CD4-positive, alpha-beta T cell treated with Interleukin-2 at 100 ng/mL for 4 hours (primary cell): ENCODE measurements at places on chromosomes 11 and 22.

- DNase-seq = no peak
These were observed 25.1 kb downstream of the OR2AG2 start for GRCh38 chr11:6746626-6747025.

DNA sequence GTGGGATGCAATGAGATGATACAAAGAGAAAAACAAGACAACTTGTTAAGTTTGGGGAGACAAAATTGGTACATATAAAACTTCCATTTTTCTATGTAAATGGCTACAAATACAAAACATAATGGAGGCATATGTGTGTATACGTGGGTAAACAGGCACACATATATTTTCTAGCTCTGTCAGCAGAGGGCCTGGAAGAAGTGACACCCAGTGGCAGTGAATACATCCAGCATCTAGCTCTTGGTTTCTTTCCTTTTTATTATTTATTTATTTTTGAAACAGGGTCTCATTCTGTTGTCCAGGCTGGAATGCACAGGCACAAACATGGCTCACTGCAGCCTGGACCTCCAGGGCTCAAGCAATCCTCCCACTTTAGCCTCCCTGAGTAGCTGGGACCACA is 5.0 kb upstream of the RASL10A start:
- no peak for DNase-seq

- DNase-seq = no peak
These were observed 416.4 kb downstream of the MIAT start for GRCh38 chr22:27073601-27074425.

- peak; percentile 42 for DNase-seq
These were observed 4.7 kb upstream of the NEAT1 start for GRCh38 chr11:65417702-65418430.

DNA sequence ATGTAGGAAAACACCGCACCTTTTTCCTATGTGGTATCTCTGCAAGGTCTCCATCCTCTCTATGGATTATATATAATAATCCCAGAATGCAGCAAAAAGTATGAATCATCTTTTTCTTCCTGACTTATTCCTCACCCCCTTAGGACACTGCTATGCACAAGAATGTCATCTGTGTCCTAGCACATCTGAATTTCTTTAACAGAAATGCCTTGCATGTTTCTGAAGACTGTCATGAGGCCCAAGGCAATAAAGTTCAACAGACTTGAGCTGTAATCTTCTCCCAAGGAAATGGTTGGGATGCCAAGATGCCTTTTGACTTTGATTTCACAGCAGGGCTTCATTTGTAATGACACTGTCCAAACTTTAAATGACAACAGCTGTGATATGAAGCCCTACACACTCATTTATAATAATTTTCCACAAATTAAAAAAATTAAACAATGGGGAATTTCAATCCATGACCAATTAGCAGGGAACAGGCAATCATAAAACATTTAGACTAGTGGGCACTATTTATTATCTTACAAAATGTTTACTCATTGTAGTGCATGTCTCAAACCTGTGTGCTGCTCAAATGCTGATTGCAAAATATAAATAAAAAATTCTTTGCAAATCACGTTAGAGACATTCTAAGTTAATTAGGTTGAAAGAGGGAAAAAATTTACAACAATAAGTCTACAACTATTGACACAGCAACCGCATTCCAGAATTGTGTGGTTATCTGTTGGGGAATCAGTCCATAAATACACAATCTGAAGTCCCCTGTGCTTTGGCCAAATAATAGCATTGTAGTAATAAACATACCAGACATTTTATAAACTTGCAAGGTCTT is 242.3 kb downstream of the SWAP70 start:
- DNase-seq = no peak

DNA sequence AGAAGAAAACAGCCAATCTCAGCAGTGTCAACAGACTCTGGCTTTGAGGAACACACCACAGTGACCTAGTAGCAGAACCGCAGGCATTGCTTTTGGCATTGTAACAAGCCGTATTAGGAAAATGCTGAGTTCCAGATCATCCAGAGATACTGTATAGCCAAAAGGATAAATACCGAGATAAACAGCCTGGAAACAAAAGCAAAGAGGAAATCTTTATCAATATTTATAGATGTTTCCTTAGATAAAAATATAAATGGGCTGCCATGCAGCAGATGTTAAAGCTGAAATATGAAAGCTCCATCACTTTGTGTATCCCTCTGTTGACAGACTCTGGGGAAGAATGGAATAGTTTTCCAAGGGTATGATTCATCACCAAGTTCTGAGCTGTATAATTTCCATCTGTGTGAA is 98.9 kb upstream of the TP53AIP1 start:
- DNase-seq = no peak

GRCh38 chr11:83467837-83468236 is 181.7 kb upstream of the CCDC90B start:
- DNase-seq = no peak

GRCh38 chr11:121553389-121553788 is 100.6 kb upstream of the SORL1-AS1 start:
- no peak for DNase-seq

DNA sequence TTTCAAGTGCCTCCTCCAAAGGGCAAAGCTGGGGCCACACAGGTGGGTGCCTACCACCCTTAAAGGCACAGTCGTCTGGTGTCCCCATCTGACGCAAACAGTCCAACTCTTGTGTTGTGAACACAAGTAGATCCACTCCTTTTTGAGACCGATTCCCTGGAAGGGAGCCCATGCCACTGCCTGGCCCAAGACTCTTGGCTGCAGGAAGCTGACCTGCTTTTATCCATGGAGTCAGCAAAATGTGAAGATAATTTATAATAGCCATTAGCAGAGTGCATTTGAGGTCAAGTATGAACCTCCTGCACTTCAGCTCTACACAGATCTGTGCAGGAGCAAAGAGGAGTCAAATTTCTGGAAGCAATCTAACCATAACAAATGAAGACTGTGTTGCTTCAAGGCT is 68.5 kb downstream of the ADM start:
- DNase-seq = no peak

DNA sequence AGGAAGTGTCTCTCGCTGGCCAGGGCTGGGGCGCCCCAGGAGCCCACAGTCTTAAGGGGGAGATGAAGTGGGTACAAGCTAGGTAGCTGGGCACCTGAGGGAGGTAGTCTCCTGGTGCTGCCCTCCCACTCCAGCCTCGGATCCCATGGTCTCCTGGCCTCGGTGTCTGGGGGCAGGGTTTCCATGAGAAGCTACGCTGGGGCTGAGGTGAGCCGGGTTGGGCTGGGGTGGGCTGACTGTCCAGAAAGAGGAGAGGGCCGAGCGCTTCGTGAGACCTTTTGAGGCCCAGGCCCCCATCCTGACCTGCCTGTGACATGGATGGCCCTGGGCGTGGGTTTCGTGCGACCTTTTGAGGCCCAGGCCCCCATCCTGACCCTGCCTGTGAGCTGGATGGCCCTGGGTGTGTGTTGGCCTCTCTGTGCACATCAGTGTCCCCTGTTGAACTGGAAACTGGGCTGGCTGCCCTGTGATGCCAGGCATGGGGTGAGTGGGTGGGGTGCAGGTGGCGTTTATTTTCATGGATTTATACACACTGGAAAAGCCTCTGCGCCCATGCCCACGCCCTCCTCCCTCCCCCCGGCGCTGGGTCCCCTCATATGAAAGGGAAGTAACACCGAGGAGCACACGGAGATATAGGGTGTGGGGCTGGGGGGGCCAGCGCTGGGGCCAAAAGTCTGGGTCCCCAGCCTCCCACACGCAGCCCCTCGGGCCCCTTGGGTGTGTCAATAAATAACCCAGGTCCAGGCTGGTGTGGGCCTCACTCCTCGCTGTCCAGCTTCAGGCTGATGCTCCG is 8.6 kb downstream of the AIP start:
- no peak for DNase-seq

DNA sequence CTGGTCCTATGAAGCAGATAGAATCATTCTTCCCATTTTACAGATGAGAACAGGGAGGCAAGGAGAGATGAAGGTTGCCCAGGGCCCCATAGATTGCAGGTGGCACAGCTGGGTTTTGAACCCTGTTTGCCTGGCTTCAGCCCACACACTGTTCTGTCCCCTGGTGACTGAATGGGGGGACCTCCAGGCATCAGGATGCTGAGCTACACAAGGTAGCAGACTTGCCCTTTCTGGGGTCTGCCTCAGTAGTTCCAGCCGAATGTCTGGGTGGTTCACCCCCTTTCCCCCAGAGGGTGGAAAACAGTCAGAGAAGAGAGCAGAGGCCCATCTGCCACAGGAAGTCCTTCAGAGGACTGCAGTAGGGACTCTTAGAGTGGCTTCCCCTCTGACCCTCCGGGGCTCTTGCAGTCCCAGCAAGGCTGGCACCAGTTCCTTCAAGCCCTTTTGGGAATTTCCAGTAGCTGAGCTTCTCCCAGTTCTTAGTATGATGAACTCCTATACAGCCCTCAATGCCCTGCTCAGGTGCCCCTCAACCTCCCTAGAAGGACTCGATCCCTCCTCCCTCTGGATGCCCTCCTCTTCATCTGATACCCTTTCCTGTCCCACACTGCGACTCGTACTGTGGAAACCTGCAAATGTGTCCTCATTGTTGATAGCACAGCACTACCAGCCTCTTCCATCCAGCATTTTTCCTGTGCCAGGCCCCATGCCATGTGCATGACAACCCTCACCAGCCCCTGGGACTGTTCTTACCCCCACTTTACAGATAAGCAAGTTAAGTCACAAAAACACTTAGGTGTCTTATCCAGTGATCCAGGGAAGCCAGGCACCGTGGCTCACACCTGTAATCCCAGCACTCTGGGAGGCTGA is 82.8 kb downstream of the IGLL1 start:
- no peak for DNase-seq

GRCh38 chr11:67302571-67303131 is 679 bp upstream of the SSH3 start:
- no peak for DNase-seq

GRCh38 chr22:19169947-19170318 is 8.6 kb downstream of the SLC25A1 start:
- no peak for DNase-seq

DNA sequence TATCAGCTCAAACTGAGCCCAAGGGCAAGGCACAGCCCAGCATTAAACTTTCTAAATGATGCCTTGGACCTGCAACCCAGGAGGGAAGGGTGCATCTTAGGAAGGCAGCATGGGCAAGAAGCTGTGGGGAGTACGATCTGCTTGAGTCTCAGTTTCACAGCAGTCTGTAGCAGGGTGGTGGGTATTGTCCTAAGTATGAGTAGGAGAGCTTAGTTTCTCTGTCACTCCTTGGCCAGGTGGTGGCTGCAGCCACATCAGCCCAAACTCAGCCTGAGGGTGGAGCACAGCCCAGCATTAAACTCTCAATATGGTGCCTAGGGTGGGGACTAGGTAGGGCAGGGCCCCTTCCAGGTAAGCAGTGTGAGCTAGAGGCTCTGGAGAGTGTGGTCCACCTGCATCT is 85.5 kb downstream of the ACER3 start:
- DNase-seq = no peak

DNA sequence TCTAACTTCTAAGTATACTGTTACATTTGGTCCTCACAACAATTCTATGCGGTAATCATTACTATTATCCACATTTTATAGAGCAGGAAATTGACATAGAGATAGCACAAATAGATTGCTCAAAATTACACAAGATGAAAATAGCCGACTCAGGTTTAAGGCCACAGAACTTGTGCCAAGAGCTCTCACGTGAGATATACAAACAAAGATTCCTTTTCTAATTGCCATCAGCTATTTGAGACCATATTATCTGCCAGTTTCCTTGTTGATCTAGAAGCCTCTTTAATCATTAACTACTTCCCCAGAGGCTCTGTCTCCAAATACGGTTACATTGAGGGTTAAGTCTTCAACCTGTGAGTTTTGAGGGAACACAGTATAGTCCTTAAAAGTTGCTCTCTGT is 61.0 kb upstream of the GLYATL1B start:
- DNase-seq = no peak

- DNase-seq = no peak
These were observed 251.8 kb upstream of the KIRREL3 start for GRCh38 chr11:127252321-127252720.

GRCh38 chr11:63564784-63565350 is 1.7 kb upstream of the PLAAT2 start:
- DNase-seq = no peak

- DNase-seq = no peak
These were observed 3.8 kb upstream of the TMEM123 start for GRCh38 chr11:102456381-102456780.

DNA sequence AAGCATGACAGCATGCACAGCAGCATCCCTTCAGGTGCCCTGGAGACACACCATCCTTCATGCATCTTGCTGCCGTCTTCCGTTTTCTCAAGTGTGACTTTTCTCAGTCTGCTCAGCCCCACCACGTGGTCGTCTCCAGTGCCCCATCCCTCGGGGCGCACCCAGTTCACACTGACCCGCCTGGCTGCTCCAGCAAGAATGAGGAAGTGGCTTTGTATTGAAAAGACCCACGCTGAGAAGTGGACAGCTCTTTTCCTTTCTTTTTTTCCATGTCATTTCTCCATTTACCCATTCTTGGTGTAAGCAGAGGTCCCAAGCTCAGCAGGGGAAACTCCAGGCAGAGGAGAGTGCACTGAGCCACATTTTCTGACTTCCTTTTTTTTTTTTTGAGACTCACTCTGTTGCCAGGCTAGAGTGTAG is 14.5 kb downstream of the SERPINH1 start:
- DNase-seq = no peak

DNA sequence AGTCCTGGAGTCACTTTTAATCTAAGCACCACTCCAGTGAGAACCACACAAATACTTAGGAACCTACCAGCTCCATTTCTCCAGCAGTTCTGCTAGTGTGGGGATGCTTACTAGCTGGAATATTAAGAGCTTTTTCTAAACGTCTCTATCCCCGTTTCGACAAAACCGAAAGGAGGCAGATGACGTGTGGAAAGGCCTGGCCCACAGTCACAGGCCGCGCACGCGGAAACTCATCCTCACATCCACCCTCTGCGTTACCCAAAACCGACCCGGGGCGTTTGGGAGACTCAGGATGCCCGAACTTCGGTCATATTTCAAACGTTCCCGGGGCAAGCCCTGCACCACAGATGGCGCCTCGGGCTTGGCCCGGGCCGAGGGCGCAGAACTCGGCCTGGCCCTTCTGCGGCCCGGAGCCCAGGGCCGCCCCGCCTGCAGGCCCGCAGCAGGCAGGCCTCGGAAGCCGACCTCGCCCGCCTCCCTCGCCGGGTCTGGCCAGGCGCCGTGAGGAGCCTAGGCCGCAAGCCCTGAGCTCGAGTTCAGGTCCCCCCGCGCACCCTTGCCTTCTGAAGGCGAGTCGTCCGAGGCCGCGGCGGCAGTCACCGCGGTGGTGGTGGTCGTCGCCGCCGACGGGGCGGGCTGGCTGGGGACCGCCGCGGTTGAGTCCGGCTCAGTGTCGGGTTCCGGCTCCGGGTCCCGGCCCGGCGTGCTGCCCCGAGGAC is 473 bp downstream of the FNBP4 start:
- DNase-seq = peak; percentile 67
